Endothelial cell (in vitro differentiated cells): ENCODE measurements at places on chromosomes 7 and 10.
A peak's percentile ranks its signal among the peaks of the same experiment; 100 is the strongest.

- DNase-seq, result peak; percentile 90
These were observed at the start of gene JCAD for GRCh38 chr10:30059209-30060107. Gene JCAD (minus strand): TSS chr10:30059586. CDS start chr10:30047812, 11,774 bp downstream.

DNA sequence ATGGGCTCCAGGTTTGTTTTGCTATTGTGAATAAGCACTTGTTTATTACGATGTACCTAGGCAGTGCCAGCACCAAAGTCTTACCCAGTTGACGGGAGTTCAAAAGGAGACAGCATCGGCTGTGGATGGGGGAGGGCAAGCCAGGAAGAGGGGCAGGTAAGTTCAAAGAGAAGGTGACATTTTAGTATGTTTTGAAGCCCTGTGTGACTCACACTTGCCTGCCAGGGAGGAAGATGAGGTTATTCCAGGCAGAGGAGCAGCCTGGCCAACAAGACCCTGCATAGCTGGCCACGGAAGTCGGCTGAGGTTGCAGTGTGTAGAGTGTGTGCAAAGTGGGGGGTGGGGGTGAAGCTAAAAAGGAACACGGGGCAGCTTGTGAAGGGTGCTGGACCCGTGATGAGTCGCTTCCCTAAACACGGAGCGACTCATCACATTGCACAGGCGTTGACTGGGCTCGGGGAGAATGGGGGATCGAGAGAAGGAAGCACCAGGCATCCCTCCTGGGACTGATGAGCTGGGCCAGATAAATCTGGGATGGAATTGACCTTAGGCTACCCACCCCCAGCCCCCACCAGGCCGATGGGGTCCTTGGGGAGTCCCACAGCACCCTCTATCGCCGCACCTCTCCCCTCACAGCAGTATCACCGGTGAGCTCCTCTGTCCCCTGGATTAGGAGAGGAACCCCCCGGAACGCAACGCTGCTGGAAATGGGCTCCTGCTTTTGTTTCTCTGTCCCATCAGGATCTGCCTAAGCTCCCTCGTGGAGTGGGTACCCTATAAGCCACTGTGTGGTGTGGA lies 97.9 kb upstream of the IKZF1 start:
- no peak for DNase-seq

GRCh38 chr7:98329791-98330373 lies 48.4 kb downstream of the BRI3 start:
- no peak for DNase-seq

- DNase-seq, result no peak
These were observed 351.9 kb downstream of the DNAJB6 start for GRCh38 chr7:157688533-157689268.

GRCh38 chr10:97882142-97883091 lies 32.8 kb downstream of the GOLGA7B start:
- DNase-seq, result no peak

GRCh38 chr10:24449321-24449740 lies 240.4 kb downstream of the KIAA1217 start:
- no peak for DNase-seq

DNA sequence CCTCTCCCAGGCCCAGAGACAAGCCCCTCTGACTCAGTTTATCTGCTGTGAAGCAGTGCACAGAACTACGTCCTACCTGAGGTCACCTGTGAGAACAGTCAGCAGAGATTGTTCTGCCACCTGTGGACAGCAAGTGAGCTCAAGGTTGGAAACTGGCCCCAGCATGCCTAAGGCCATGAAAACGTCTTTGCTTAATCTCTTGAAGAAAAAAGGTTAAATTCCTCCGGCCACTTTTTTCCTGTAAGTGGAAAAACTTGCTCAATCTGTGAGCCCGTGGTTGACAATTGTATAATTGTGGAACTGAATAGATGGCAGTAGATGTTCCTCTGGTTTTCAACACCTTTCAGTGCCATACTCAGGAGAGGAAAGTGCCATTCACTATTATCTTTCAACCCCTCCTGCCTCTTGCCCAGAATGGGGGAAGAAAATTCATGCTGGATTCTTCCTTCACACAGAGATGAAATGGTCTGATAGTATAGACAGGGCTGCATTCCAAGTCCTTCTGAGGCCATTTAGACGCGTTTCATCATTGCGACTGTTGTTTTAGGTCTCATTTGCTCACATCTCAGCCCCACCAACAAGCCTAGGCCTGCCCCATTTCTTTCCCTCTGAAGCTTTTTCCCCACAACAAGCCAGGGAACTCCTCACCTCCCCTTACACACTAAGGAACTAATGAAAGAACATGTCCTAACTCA lies 292.9 kb downstream of the FZD1 start:
- DNase-seq, result no peak

GRCh38 chr7:107799647-107800264 lies 3.3 kb downstream of the SLC26A3 start:
- DNase-seq, result no peak

DNA sequence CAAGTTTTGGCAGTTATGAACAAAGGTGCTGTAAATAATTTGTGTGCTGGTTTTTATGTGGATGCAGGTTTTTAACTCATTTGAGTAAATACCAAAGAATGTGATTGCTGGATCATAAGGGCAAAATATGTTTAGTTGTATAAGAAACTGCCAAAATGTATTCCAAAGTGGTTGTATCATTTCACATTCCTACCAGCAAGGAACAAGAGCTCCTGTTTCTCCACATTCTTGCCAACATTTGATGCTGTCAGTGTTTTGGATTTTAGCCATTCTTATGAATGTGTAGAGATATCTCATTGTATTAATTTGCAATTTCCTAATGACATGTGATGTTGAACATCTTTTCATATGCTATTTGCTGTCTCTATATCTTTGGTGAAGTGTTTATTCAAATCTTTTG lies 207.3 kb upstream of the LRGUK start:
- no peak for DNase-seq

DNA sequence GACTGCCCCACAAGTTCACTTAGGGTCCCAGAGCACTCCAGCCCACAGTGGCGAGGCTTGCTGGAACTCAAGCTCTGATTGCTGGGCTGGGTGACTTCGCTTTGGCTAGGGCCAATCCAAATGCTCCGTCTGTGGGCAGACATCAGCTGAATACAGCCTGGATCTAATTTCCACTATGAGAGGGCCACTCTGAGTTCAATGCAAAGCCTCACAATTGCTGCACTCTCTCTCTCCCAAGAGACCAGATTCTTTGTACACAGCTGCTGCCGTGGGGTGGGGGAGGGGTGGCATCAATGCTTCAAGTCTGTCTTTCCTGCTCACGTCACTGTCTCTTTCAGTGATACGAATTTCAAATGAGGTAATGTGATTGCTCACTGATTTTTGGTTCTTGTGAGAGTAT lies 47.3 kb upstream of the BPGM start:
- DNase-seq, result no peak

DNA sequence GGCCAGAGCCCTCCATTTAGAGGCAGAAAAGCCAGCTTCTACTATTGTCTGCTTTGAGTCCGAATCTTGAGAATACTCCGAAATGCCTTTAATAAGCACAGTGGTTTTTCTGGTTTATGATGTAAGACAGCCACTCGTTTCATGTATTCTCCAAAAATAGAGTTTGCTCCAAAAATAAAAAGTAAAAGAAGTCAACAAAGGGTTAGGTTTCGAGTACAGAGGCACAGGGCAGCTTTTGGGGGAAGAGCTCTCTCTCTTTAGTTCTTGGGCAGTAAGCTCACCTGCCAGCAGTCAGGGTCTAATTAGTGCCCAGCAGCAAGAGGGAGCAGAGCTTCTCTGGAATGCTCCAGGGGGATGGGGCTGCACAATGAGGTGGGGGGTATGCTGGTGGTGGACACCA lies 20.2 kb downstream of the CREB3L2 start:
- no peak for DNase-seq

GRCh38 chr10:10930979-10931743 lies 86.5 kb upstream of the CELF2 start:
- no peak for DNase-seq

DNA sequence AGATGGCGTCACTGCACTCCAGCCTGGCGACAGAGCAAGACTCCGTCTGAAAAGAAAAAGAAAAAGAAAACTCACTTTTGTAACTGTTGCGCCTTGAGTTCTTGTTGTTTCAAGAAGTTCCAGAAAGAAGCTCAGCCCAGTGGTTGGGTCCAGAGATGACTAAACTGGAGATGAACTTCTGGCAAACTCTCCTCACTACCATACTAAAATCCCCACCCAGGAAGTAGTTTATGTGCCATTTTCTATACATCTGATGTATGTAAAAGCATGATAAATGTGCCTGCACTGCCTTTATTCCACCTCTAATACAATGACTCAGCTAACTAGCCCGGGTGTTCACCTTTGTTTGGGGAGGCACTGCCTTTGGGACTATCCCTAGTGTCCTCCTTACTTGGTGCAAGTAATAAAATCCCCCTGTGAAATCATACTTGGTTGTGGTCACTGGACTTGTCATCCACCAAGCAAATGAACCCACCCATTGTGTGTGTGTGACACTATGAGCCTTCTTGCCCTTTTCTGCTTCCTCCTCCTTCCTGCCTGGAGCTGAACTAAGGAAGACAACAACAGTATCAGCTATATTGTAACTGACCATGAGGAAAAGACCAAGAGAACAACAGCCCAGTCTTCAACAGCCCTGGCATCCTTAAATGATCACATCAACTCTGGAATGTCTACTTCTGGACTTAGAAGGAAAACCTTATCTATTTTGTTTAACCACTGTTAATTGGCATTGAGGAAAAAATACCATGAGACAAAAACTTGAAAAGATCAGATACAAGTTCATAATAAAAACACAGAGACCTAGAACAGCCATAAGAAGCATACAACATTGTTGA lies 33.6 kb downstream of the JMJD1C start:
- no peak for DNase-seq

GRCh38 chr7:132934017-132934416 lies 147.9 kb downstream of the CHCHD3 start:
- no peak for DNase-seq

DNA sequence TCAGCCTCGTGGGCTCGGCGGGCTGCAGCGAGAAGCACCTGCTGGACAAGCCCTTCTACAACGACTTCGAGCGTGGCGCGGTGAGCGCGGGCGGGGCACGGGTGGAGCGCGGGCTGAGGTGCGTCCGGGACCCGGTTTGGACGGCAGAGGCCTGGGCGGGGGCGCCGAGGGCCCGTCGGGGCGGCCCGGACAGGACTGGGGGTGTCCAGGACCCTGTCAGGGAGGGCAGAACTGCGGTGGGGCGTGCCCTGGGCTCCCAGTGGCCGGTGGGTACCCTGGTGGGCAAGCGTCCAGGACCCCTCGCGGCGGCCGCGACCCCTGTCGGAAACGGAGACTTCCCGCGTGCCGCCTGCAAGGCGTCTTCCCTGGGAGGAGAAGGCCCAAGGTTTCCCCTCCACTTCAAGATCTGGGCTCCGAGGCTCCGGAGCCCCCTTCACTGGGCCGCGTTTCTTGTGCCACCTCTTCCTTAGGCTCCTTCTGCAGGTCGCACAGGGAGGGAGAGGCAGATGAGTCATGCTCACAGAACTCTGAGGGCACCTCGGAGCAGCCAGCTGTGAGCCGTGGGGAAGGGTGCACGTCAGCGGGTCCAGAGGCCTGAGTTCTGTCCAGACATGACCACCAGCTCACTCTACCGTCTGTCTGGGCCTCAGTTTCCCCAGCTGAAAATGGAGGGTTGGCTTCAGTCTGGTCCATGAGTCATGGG lies 485 bp downstream of the ALOX5 start:
- DNase-seq, result peak; percentile 16

GRCh38 chr7:157558516-157558874 lies 221.7 kb downstream of the DNAJB6 start:
- no peak for DNase-seq

- no peak for DNase-seq
These were observed 414.7 kb upstream of the GHITM start for GRCh38 chr10:83724471-83725241.

DNA sequence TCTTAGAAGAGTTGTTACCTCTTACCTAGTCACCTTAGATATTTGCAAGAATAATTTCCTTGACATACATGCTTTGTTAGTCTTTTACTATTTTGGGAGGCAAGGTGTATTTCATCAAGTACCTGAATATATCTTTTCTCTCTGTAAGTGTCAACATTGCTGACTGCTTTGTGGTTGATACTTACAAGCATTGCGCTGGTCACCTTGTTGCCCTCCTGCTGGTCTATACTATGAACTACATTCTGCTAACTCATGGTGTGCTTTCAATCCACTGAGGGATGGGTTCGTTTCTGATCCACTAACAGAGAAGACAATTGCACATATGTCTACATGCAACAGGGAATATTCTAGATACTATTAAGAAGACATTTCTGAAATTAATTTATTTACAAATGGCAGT lies 837.8 kb upstream of the COBL start:
- DNase-seq, result no peak

DNA sequence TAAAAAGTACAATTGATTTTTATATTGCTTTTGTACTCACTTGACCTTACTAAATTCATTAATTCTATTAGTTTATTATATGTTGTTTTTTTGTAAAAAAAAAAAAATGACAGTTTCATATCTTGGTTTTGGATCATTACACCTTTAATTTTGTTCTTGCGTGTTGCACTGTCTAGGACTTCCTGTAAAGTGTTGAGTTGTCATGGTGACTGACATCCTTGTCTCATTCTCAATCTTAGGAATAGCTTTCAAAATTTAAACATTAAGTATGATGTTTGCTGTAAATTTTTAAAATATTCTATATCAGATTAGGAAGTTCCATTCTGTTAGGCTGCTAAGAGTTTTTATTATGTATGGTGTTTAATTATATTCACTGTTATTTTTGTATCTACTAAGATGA lies 139.1 kb downstream of the ARHGAP12 start:
- DNase-seq, result no peak

GRCh38 chr10:12067336-12067735 lies 1.4 kb upstream of the DHTKD1 start:
- DNase-seq, result no peak

DNA sequence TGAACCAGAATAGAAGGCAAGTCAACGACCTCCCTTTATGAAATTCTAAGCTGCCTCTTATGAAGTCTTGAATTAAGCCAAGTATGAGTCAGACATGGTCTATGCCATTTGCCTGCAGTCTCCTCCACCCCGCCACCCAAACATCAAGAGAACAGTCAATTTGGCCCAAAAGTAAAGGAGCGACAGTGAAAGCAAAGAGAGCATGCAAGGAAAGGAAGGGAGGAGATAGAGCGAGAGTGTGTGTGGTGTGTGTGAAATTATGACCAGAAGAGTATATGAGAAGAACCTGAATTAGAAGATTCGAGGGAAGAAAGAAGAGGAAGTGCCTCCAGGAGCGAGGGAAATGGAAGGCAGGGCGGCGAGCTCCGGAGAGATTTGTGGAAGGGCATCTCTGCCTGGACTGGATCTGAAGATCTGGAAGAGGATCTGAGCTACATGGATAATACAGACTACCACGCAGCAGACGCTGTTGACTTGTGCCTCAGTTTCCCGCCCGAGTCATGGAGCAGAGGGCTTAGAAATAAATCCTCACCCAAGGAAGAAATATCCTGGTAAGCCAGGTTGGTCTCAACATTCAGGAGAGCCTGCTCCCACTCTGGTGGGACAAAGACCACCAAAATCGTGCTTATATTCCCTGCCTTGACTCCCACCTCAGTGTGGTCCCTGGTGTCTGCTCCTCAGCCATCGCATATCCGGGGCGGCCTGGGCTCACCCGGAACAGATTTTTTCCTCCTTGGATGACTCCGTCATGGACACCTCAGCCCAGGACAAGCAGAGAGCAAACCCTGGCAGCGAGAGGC lies 459 bp downstream of the ZDHHC6 start:
- DNase-seq, result peak; percentile 5

- no peak for DNase-seq
These were observed 374.0 kb upstream of the STEAP1 start for GRCh38 chr7:89780291-89780690.

GRCh38 chr10:24451325-24451820 lies 242.4 kb downstream of the KIAA1217 start:
- DNase-seq, result no peak
